ENCODE measurements at places on chromosomes 5 and 9. TPM values are rescaled to one million over a fixed set of nuclear protein-coding genes. Genes with fewer than 3 reads are reported as not detected.

DNA sequence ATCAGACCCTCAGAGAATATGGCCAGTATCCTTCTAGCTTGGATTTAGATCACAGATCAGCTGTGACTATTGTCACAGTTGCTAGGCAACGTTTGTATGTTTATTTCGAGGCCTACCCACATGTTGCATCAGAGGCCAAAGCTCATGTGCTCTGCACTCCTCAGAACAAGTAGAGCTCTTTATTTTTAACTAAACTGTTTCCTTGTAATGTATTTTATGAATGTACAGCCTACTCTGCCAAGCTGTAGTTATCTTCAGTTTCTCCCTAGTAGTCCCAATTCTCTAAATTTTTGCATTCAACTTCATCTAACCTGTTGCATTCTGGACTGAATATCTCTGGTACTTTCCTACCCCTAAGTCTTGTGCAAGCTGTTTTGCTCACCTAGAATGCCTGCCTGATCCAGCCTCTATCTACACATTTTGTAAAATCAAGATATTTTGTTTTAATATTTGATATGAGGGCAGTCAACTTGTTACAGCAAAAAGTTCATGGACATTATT is 52.8 kb downstream of the CAST start:
- peak; percentile 93 for DNase-seq

Gene PCDHB12
- 1.4 TPM for total RNA-seq

GRCh38 chr5:11027660-11028059 is 266.6 kb upstream of the DAP start:
- DNase-seq: no peak

Gene SAXO1
- total RNA-seq: not detected

GRCh38 chr9:127114606-127115005 is 7.8 kb downstream of the ANGPTL2 start:
- DNase-seq: no peak

Gene ADAMTSL1
- total RNA-seq: 0.99 TPM

Gene SLC4A9
- total RNA-seq: not detected

- DNase-seq: no peak
These were observed 528.1 kb upstream of the ST8SIA4 start for GRCh38 chr5:101431201-101431600.

GRCh38 chr9:106916466-106917235 is 53.7 kb downstream of the ZNF462 start:
- DNase-seq: peak; percentile 76

DNA sequence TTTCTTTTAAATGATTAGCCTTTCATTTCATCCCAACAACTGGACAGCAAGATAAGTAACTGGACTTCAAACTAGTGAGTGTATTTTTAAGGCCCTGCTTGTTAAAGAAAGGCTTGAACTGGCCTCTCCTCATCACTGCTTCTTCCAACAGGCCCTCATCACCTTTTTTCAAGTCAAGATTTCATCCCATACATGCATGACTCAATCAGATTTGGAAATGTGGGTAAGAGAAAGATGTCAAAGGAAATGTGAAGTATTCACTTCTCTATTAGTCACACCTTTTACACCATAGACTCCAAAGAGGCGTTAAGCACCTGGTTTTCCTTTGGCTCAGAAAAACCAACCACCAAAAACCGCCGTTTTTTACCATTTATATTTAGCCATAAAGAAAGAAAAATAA is 4.9 kb downstream of the NR4A3 start:
- DNase-seq: no peak

Gene CERCAM
- 16.1 TPM for total RNA-seq

Gene GCNT1
- 11.1 TPM for total RNA-seq

DNA sequence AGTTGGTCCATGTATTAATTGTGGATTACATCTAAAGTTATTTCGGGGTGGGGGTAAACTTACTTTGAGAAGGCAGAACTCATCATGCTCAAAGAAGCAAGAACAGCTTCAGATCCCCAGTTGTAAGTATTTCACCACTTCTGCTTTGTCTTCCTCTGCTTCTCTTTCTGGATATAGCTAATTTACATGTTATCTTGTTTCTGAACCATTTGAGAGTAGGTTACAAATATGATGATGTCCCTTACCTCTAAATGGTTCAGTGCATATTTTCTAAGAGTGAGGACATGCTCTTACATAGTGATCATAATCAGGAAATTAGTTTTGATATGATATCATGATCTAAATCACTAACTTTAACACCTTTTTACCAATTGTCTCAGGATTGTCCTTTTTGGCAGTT is 11.9 kb downstream of the TRIO start:
- DNase-seq: no peak

DNA sequence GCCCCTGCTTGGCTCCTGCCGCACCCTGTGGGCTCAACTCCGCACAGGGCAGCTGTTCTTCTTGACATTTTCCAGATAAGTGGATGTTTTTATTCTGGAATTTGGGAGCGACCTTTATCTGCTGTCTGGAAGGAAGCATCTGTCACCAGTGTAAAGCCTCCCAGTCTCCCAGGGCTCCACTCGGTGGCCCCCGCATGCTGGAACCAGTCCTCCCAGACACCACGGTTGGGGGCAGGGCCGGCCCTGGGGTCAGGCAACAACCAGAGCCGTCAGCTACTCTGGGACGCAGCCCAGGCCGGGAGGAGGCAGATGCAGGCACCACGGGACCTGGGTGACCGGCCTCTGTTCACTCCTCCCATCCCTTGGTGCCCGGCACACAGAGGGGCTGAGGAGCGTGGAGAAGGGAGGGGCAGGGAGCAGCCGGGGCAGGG is 92.8 kb upstream of the ADAMTS2 start:
- DNase-seq: no peak

DNA sequence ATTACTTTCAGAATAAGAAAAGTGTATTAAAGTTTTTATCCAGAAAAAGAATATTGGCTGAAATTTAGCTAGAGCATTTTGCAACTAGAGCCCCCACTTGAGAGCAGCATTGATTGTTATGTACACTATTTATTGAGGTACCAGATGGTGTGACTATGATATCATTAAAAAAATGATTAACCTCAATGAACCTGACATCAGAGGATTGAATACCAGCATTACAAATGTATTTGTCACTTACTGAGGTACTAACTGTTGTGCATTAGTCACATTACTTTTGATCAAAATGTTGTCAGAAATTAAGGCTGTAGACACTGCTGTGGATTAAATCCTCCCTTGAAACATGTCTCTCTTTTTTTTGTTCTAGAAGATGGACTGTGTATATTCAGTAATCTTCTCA is 127.8 kb upstream of the DHFR start:
- no peak for DNase-seq

Gene ALDH1A1
- 1,079 TPM for total RNA-seq

Gene ZMAT2
- total RNA-seq: 34.0 TPM

DNA sequence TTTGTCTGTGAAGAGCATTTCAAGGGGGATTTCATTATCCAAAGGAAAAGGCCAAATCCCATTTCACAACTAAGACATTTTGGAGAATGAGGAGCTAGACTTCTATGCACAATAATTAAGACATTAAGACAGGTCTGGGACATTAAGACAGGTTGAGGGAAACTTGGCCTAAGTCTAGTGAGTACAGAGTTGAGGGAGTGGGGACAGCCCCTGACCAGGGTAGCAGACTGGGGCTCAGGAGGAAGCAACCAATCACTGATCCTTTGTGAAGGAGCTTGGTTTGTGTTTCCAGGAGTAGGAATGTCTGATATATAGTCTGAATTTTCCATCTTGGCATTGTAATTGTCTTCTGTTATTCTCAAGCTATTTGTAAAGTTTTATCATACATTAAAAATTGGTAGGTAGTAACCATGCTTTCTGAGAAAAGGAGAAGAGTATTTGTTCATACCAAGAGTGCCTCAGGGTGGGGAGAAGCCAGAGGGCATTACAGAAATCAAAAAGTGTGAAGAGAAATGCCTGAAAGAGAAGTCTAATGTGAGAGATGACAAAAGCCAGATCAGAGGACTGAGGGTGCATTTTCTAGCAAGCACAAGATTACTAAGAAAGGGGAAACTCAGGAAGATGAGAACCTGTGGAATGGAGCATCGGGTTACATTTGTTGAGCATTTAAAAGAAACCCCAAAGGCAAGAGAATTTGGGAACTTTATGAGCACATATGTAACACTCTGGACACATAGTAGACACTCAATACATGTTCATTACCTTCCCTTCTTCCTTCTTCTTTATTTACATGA is 189.3 kb upstream of the PIK3R1 start:
- no peak for DNase-seq

DNA sequence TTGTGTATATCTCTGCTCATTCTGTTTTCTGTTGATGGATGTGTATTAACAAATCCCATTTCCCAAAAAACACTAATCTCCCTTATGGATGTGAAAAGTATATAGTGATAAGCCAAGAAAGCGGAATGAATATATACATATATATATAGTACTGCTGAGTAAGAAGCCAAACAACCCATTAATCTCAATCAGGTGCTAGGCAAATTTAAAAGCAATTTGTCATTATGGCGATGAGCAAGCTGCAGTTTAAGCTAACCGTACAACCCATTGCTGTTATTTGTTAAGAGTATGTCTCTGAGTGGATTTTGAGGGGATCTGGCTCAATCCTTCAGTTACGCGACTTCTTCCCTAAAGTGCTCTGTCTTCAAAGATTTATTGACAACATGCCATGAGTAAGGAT is 640.4 kb upstream of the ARRDC3 start:
- DNase-seq: no peak

GRCh38 chr5:124806373-124807077 is 60.1 kb upstream of the ZNF608 start:
- peak; percentile 79 for DNase-seq

DNA sequence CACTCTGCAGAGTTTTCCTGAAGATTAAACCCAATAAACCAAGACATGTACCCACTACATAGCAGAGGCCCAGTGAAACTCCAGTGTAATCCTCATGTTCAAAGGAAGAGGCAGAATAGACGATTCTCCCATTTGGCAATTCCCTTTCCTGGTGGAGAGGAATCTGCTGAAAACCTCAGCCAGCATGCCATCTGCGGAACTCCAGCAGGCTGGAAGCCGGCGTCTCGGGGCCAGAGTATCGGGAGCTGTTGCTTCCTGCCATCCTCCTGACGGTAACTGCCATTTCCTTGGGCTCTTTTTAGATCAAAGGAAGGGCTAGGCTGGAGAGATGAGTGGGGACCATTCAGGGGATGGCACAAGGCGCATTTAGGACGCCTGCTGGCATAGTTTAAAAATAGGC is 20.5 kb downstream of the NEURL1B start:
- no peak for DNase-seq

Gene TAF11L10
- total RNA-seq: not detected

DNA sequence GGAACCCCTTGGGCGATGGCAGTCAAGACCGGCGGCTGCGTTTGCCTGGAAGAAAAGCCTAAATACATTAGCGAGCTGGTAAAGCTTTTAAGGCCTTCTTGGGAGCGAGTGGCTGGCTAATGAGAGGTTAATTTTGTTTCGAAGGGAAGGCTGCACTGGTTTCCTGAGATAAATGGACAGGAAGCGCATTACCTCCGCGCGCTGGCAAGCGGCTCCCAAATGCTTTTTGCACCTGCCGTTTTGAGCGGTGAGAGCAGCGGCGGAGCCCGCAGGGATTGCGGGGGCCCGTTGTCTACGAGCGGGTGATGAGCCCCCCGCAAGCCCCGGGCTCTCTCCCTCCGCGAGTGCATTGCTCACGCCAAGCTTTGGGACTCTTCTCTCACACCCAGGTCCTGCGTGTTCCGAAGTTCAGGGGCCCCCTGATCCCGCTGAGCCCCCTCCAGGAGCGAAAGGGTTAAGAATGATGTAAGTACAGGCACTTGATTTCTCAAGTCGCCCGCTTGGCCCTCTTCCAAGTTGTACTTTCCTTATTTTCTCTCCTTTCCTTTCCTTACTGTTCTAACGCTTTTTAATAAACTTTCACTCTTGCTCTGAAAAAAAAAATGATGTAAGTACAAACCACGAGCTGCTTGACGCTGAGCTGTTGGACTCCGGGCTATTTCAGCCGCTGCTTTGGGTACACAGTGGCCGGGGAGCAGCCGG is 3.1 kb upstream of the RGMB start:
- DNase-seq: peak; percentile 66

DNA sequence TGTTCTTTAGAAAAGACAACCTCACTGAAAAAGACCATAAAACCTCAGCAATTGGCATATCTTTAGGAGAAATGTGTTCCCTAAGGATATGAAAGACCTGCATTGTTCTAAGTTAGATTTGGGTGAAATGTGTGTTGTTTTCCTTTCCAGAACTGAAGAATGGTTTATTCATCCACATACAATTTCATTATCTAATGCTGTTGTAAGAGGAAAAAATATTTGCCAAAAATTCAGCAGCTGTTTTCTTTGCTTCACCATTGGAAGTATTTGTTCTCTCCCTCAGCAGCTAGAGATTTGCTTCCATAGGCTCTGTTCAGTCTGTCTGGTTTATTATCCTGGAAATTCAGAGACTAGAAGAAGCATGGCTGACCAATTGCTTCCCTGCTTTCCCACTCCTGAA is 150.9 kb downstream of the ISOC1 start:
- DNase-seq: no peak

GRCh38 chr5:177178733-177179304 is 45.2 kb downstream of the NSD1 start:
- DNase-seq: no peak

DNA sequence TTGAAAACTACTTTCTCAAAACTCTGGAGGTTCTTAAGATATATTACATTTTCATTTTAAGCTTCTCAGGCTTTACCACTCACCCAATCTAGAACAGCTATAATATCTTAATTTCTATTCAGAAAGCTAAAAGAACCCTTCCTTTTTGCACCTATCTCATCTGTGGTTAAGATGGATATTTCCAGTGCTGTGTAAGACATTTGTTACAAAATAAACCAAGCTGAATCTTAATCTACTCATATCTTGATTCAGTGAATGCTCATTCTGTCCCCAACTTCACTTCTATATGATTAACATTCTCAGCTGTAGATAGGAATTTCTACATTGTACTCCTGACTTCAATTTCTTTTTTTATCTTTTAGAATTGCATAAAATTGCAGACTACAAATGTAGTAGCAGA is 15.0 kb downstream of the ABHD17B start:
- DNase-seq: no peak

DNA sequence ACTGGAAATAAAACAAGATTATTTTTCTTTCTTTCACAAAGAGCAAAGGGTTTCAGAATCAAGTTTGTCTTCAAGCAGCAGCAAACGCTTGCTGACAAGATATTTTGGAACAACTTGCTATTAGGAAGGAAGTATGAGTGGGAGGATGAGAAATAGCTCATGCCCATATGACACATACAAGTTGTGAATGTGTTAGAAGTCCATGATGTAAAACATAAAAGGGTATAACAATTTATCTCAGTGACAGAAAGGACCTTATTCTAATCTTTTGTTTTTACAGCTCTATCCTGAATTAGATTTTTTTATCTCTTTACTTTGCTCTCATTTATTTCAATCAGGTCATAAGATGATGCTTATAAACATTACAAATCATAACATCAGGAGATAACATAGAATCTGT is 516.6 kb upstream of the MEF2C start:
- DNase-seq: peak; percentile 47

GRCh38 chr9:70588381-70588780 is 173.9 kb upstream of the KLF9 start:
- no peak for DNase-seq

- no peak for DNase-seq
These were observed 46.6 kb upstream of the TNC start for GRCh38 chr9:115164511-115164974.

Data from lung microvascular endothelial cell (primary cell).